ENCODE measurements at places on chromosomes 2 and 18.

DNA sequence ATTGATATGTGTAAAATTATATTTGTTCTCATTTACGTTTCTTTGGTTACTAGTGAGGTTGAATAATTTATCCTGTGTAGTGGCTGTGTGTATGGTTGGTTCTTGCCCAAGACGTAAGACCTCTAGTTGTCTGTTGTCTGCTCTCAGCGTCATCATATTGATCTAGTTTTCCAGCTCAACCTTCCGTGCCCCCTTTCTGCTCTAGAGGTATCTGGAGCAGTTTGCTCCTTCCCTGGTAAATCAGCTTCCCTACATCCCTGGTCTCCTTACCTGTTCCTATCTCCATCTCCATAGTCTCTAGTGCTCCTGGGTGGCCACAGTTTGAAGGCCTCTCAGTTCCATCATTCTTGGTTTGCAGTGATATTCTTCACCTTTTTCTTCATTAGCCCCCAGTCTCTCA, 1.2 kb downstream of the SMYD5 start:
- no peak for DNase-seq

GRCh38 chr2:8000870-8001269, 681.0 kb upstream of the ID2 start:
- no peak for DNase-seq

- DNase-seq: no peak
Measured at GRCh38 chr2:151860613-151861146, 32.5 kb upstream of the ARL5A start.

GRCh38 chr2:76316691-76317090, 606.0 kb upstream of the GCFC2 start:
- no peak for DNase-seq

GRCh38 chr18:76446321-76447257, 48.5 kb downstream of the ZNF516 start:
- DNase-seq: no peak

- no peak for DNase-seq
Measured at GRCh38 chr18:50953822-50954221, 14.0 kb upstream of the ELAC1 start.
